Naive thymus-derived CD8-positive, alpha-beta T cell (primary cell): ENCODE measurements at places on chromosomes 5 and 9.

DNA sequence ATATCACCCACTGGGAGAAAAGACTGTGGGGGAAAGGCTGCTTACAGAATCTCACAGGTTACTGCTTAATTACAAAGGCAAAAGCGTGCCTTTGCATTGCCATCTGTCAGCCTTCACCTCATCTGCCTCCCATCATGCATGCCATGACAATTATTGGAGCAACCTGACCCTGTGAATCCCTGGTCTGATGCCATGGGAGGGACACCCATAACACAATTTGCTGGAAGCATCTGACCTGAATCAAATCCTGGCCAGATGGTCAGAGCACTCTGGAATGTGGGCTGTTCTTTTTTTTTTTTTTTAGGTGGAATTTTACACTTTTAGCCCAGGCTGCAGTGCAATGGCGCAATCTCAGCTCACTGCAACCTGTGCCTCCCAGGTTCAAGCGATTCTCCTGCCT is 11.6 kb upstream of the RETREG1 start:
- DNase-seq, result no peak
- no peak overlapping the region for H3K4me3 ChIP-seq
- peak overlapping the region; percentile 96 for H3K27ac ChIP-seq
- H3K4me1 ChIP-seq, result peaks cover 60% of the 10 kb centered on the region

- no peak overlapping the region for H3K27ac ChIP-seq
- H3K4me3 ChIP-seq, result no peak overlapping the region
- no peaks in the 10 kb centered on the region for H3K36me3 ChIP-seq
- no peaks in the 10 kb centered on the region for H3K27me3 ChIP-seq
Measured at GRCh38 chr5:91219091-91219802, 163.9 kb downstream of the ARRDC3 start.

DNA sequence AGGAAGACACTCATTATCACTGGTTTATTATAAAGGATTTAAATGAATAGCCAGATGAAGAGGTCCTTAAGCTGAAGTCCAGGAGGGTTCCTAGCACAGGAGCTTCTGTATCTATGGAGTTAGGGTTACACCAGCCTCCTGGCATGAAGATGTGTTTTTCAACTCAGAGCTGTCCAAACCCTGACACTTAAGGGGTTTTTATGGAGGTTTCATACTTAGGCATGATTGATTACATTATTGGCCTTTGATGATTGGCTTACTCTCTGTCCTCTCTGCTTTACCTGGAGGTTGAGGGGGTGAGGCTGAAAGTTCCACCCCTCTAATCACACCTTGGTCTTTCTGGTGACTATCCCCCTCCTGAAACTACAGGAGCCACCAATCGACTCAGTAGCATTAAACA is 84.9 kb upstream of the ZNF169 start:
- H3K27me3 ChIP-seq, result no peaks in the 10 kb centered on the region
- peak overlapping the region; percentile 19 for H3K27ac ChIP-seq
- H3K4me1 ChIP-seq, result peaks cover 32% of the 10 kb centered on the region

- H3K36me3 ChIP-seq, result peaks cover 5% of the 10 kb centered on the region
- no peaks in the 10 kb centered on the region for H3K27me3 ChIP-seq
- H3K4me3 ChIP-seq, result peak overlapping the region; percentile 82
Measured at GRCh38 chr5:177427919-177428573, 1.6 kb downstream of the GRK6 start.

DNA sequence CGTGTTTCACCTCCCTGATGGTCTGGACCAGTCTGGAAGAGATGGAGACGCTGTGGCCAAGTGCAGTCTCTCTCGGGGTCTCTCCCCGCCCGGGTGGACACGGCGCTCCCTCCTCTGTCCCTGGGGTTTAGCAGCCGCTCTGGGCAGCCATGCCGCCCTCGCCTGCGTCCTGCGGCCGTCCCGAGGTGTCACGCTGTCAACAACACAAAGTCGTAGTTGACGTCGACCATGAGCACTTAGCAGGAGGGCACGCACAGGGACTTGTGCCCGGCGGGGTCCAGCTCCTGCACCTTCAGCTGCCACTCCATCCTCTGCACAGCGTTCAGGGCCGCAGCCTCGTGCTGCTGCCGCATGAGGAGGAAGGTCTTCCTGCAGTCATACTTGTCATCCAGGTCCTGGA is 368.9 kb downstream of the CDH9 start:
- no peak overlapping the region for H3K4me3 ChIP-seq
- DNase-seq, result no peak
- no peaks in the 10 kb centered on the region for H3K36me3 ChIP-seq
- H3K4me1 ChIP-seq, result no peaks in the 10 kb centered on the region
- H3K27me3 ChIP-seq, result no peaks in the 10 kb centered on the region

DNA sequence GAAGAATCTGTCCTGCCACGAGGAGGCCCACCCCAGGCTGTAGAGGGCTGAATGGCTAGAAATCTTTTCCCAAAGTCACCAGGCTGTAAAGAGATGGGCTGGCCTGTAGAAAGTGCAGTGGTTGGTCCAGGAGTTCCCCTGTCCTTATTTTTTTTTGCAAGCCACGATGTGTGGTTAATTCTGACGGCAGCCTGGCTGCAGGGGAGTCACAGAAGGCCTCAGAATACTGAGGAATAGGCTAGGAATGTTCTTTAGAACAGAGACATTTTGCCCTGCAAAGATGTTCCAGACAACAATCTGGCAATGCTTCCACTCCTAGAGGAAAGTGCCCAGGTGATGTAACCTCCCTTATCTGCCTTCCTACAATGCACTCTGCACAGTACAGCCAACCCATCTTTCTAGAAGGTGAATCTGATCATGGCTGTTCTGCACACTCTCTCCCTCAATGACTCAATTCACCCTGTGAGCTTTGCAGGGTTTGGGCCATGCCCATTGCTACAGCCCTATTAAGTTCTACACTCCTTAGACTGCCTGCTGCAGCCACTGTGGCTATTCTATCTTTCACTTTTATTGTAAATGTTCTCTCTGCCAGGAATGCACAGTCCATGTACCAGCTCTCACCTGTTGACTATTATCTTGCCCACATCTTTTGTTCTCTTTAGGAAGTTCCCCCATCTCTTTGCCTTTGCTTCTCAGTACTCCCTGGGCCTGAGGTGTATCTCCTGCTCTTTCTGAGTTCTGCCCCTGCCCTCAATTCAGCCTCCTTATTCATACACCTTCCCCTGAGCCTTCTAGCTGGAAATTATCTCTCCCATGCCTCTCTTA is 377.8 kb upstream of the CLINT1 start:
- no peaks in the 10 kb centered on the region for H3K36me3 ChIP-seq
- no peak for DNase-seq
- no peak overlapping the region for H3K27ac ChIP-seq
- H3K27me3 ChIP-seq, result no peaks in the 10 kb centered on the region
- H3K4me1 ChIP-seq, result peaks cover 15% of the 10 kb centered on the region

GRCh38 chr5:95941756-95942155 is 19.9 kb downstream of the ELL2 start:
- no peak overlapping the region for H3K4me3 ChIP-seq
- DNase-seq, result no peak
- H3K4me1 ChIP-seq, result peaks cover 19% of the 10 kb centered on the region
- H3K36me3 ChIP-seq, result no peaks in the 10 kb centered on the region

- peaks cover 36% of the 10 kb centered on the region for H3K27me3 ChIP-seq
- H3K4me3 ChIP-seq, result peak overlapping the region; percentile 45
- H3K36me3 ChIP-seq, result peaks cover 10% of the 10 kb centered on the region
- no peak overlapping the region for H3K27ac ChIP-seq
- H3K4me1 ChIP-seq, result peaks cover 13% of the 10 kb centered on the region
Measured at GRCh38 chr9:114099669-114100270, 678 bp upstream of the KIF12 start.

GRCh38 chr9:83043597-83043996 is 19.3 kb downstream of the RASEF start:
- H3K27me3 ChIP-seq, result no peaks in the 10 kb centered on the region
- no peaks in the 10 kb centered on the region for H3K36me3 ChIP-seq
- no peak overlapping the region for H3K27ac ChIP-seq

- no peak for DNase-seq
- H3K27ac ChIP-seq, result no peak overlapping the region
- H3K27me3 ChIP-seq, result peaks cover 9% of the 10 kb centered on the region
- H3K4me1 ChIP-seq, result peaks cover 5% of the 10 kb centered on the region
- no peak overlapping the region for H3K4me3 ChIP-seq
- H3K36me3 ChIP-seq, result no peaks in the 10 kb centered on the region
Measured at GRCh38 chr5:102715082-102715807, 39.9 kb upstream of the PAM start.

GRCh38 chr5:128480158-128480557 is 57.9 kb downstream of the FBN2 start:
- DNase-seq, result no peak
- no peak overlapping the region for H3K27ac ChIP-seq
- no peaks in the 10 kb centered on the region for H3K36me3 ChIP-seq
- no peak overlapping the region for H3K4me3 ChIP-seq
- H3K27me3 ChIP-seq, result no peaks in the 10 kb centered on the region

- H3K27ac ChIP-seq, result no peak overlapping the region
- H3K27me3 ChIP-seq, result peaks cover 4% of the 10 kb centered on the region
- DNase-seq, result no peak
- H3K4me3 ChIP-seq, result no peak overlapping the region
Measured at GRCh38 chr5:111958851-111959250, 201.9 kb upstream of the NREP start.

DNA sequence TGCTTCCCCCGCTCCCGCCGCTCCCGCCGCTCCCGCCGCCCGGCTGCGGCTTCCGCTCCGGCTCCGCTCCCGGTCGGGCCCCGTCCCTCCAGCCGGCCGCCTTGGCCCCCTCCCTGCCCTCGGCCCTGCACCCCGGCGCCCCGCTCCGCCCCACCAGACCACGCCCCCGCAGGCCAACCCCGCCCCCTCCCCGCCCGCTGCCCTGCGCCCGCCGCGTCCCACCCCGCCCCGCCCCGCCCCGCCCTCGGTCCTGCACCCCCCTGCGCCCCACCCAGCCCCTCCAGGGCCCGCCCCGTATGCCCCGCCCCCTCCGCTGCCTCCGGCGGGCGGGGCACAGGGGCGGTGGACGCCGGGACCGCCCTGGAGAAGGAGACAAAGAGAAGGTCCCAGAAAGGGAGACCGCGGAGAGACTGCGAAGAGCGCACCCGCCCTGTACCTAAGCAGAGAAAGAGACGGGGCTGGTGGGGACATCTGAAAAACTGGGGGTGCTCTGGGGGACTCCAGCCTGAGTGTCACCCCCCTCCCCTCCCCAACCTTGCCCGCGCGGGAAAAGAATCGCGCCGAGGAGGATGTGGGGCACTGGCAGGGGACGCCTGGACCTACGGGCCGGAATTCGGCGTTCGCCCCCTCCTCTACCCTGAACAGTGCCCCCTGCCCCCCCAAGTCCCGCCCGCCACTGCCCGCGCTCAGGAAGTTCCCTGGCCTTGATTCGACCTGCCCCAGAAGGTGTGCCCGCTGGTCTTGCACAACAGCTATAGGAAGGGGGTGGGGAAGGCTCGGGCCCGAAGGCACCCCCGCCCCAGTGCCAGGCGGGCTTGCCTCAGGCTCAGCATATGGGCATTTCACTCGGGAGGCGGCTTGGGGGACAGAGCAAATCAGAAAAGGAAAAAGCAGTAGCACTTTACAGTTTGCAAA is 42.8 kb upstream of the STXBP1 start:
- H3K36me3 ChIP-seq, result no peaks in the 10 kb centered on the region
- peak overlapping the region; percentile 88 for H3K4me3 ChIP-seq
- peak; percentile 69 for DNase-seq
- H3K27ac ChIP-seq, result peak overlapping the region; percentile 92
- peaks cover 27% of the 10 kb centered on the region for H3K4me1 ChIP-seq

- no peak overlapping the region for H3K4me3 ChIP-seq
- peaks cover 12% of the 10 kb centered on the region for H3K27me3 ChIP-seq
- no peaks in the 10 kb centered on the region for H3K4me1 ChIP-seq
- DNase-seq, result no peak
Measured at GRCh38 chr5:73948720-73949119, 322.7 kb downstream of the ARHGEF28 start.

GRCh38 chr9:100324594-100325200 is 28.0 kb downstream of the TEX10 start:
- no peak overlapping the region for H3K27ac ChIP-seq
- H3K36me3 ChIP-seq, result peaks cover 18% of the 10 kb centered on the region

DNA sequence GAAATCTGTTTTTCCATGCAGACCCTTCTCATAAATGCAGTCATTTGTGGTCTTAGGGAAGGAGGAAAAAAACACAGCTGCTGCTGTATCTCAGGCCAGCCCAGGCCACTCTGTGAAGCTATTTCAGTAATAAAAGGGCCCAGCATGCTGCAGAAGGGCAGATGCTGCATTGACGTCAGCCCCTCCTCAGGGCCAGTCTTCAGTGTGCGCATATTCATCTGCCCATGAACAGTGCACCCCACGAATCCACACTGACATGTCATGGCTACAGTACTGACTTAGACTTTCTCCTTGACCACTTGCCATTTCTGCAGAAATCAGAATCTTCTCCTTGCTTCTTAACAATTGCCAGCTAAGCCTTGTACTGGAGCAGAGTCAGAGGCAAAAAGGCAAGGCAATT is 304.7 kb downstream of the GABRG2 start:
- no peak overlapping the region for H3K27ac ChIP-seq
- no peaks in the 10 kb centered on the region for H3K4me1 ChIP-seq
- H3K36me3 ChIP-seq, result no peaks in the 10 kb centered on the region
- H3K4me3 ChIP-seq, result no peak overlapping the region

- DNase-seq, result peak; percentile 3
- H3K27me3 ChIP-seq, result peaks cover 44% of the 10 kb centered on the region
- no peaks in the 10 kb centered on the region for H3K4me1 ChIP-seq
- no peak overlapping the region for H3K27ac ChIP-seq
Measured at GRCh38 chr9:138051586-138052321, 174.2 kb downstream of the CACNA1B start.

DNA sequence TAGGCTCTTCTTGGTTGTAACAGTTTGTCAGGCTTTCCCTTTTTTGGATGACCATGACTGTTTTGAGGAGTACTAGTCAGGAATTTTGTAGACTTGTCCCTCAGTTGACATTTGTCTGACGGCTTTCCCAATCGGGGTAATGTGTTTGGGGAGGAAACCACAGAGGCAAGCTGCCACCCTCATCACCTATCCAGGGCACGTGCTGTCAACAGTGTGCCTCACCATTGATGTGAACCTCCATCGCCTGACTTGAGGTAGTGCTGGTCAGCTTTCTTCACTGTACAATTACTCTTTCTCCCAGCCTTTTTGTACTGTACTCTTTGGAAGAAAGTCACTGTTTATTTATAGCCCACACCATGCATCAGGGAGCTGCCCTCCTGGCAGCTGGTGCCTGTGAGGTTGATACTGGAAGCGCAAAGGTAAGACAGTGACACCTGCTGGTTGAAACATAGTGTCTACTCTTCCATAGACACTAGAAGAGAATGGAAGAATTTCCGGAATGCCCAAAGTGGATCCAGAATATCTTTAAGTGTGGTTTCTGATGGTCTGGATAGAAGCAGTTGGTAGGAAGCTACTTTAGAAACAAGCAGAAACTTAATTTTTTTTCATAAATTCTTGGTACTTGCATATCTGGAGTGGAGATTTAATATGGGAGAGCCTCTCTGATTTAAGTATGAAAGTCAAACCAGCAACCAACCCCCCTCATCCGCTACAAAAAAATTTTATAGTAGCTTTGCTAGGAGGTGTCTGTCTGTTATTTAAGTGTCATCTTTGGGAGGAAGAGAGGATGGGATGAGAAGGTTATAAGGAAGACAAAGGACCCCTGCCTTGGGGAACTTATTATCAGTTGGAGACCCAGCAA is 69.3 kb downstream of the SNX30 start:
- H3K27ac ChIP-seq, result no peak overlapping the region
- H3K36me3 ChIP-seq, result peaks cover 23% of the 10 kb centered on the region
- DNase-seq, result peak; percentile 12
- no peak overlapping the region for H3K4me3 ChIP-seq

- peak overlapping the region; percentile 79 for H3K27ac ChIP-seq
- peaks cover 33% of the 10 kb centered on the region for H3K4me1 ChIP-seq
- no peaks in the 10 kb centered on the region for H3K27me3 ChIP-seq
- peaks cover 5% of the 10 kb centered on the region for H3K36me3 ChIP-seq
Measured at GRCh38 chr5:143025376-143025775, 255.2 kb downstream of the ARHGAP26 start.

GRCh38 chr5:37552161-37552560 is 173.0 kb downstream of the WDR70 start:
- peaks cover 21% of the 10 kb centered on the region for H3K4me1 ChIP-seq
- no peaks in the 10 kb centered on the region for H3K27me3 ChIP-seq
- H3K4me3 ChIP-seq, result no peak overlapping the region
